IPS-NIHi11 (cell line): ENCODE measurements at places on chromosomes 1 and 21.

- no peak for DNase-seq
Observed at GRCh38 chr1:164563721-164564360, 4.9 kb downstream of the PBX1 start.

- DNase-seq = no peak
Observed at GRCh38 chr1:118821801-118822200, 166.3 kb downstream of the TBX15 start.

DNA sequence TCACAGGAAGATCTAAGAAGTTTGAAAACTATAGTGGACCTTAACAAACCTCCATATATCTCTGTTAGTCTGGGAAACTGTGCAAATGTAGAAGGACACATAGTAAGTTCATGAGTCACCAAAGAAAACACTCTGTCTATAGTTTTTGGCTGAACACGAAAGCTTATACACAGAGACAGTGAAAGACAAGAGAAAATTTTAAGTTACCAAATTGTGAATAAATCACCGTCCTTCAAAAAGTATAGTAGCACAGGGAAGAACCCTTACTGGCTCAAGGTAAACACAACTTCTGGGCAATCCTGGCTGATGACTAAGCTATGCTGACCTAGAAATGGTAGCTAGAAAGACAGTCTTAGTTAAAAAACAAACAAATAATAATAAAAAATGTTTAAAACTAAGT lies 1057.9 kb downstream of the AMY1C start:
- no peak for DNase-seq

- DNase-seq = no peak
Observed at GRCh38 chr1:41417746-41418145, 56.5 kb downstream of the FOXO6 start.

DNA sequence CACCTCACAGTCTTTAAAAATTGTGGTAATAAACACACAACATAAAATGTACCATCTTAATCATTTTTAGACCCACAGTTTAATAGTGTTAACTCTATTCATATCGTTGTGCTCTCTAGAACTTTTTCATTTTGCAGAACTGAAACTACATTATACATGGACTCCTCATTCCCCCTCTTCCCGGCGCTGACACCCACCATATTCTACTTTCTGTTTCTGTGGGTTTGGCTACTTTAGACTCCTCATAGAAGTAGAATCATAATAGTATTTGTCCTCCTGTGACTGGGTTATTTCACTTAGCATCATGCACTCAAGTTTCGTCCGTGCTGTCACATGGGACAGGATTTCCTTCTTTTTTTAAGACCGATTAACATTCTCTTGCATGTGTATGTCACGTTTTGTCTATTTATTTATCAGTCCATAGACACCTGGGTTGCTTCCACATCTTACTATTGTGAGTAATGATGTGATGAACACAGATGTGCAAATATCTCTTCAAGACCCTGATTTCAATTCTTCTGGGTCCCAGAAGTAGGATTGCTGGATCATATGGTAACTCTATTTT lies 62.9 kb upstream of the TMPRSS2 start:
- DNase-seq = no peak

DNA sequence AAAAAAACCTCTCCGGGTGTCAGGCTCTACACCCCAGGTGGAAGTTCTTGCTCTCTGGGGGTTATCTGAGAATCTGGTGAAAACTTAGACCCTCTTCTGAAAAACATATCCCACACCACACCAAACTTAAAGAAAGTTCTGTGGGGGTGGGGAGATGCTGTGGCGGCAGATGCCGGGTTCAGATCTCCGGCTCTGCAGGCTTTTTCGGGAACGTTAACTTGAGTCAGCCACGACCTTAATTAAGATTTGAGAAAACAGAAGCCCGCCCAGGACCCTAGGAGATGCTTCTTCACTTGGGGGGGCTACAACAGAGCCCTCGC lies 2.3 kb downstream of the RCC2 start:
- DNase-seq = no peak

GRCh38 chr1:71068325-71069240 lies 12.3 kb downstream of the ZRANB2 start:
- no peak for DNase-seq

GRCh38 chr21:42056468-42056867 lies 14.6 kb upstream of the UMODL1 start:
- DNase-seq = no peak

GRCh38 chr1:77899647-77900320 lies 11.4 kb downstream of the NEXN start:
- DNase-seq = no peak

- DNase-seq = no peak
Observed at GRCh38 chr1:13487143-13487868, 26.5 kb downstream of the LRRC38 start.

- no peak for DNase-seq
Observed at GRCh38 chr1:94316836-94317789, 79.7 kb upstream of the ARHGAP29 start.

- DNase-seq = peak; percentile 14
Observed at GRCh38 chr1:212070720-212071302, 35.3 kb downstream of the DTL start.

DNA sequence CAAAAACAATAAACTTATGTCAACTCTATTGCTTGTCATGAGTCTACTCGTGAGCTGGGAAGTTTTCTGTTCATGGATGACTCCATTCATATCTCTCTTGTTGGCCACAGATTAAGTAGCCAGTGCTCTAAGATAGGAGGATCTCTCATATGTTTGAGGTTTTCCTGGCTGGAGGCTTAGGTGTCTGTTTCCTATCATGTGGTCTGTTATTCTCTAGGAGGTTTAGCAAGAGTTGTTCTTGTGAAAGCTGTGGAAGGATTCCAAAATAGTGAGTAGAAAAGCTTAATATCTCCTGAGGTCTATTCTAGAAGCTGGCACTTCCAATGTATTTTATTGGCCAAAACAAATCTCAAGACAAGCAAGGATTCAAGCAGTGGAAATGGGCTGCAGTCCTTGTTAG lies 5.8 kb upstream of the KRTAP20-2 start:
- DNase-seq = no peak

GRCh38 chr1:47870946-47871676 lies 126.1 kb downstream of the TRABD2B start:
- DNase-seq = no peak

- DNase-seq = no peak
Observed at GRCh38 chr1:31460027-31460426, 47.0 kb downstream of the SERINC2 start.

DNA sequence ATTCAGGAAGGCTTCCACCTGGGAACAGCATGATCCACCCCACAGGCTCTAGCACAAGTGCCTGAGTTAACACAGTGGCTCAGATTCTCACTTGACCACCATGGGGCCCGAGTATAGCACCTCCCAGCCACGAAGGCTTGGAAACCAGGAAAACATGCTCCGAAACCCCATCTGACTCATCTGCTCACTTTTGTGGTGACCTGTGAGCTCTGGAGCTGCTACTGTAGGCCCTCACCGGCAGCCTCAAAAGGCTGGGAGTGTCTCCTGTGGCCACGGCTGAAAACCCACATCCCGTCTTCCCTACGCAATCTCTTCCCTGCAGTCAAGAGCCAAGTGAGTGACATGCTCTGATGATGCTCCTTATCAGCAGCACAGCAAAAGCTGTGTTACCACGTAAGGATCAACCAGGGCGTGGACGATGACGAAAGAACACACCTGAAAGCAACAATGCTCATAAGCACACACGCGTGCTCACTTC lies 81.4 kb downstream of the TGFBR3 start:
- DNase-seq = no peak
